ENCODE measurements at places on chromosomes 12 and 14.

DNA sequence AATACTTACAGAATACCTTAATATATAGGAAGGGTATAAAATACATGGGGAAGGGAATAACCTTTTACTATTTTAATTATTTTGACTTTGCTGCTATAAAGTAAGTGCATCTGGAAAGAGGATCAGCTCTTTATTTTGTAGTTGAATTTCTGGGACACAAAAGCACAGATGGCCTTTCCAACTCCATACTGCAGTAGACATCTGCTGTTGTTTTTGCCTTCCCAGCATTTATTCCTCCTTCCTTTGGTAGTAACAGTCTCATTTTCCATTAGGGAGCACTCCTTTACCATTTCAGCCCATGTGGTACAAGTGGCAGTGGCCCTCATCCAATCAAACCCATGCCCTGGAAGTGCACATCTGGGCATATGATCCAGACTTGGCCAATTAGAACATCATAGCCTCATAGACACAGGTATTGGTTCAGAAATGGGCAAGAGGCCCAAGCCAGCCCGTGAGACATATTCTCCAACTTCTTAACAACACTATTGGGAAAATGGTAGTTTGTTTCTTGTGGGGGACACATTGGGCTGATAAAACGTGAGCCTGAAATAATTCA, 64.8 kb upstream of the YARS2 start:
- DNase-seq: no peak

- DNase-seq: no peak
Observed at GRCh38 chr12:52691076-52691840, 11.1 kb upstream of the KRT1 start.

- no peak for DNase-seq
Observed at GRCh38 chr12:45291518-45291917, 75.6 kb downstream of the ANO6 start.

- DNase-seq: no peak
Observed at GRCh38 chr14:24392325-24393091, 6.3 kb upstream of the NYNRIN start.

GRCh38 chr12:34208331-34209258, 186.3 kb downstream of the ALG10 start:
- DNase-seq: no peak

All from frontal cortex (tissue), 4 donors.